Suprapubic skin (tissue), 4 donors: ENCODE measurements at places on chromosomes 6 and 20.
A peak's percentile ranks its signal among the peaks of the same experiment; 100 is the strongest.

DNA sequence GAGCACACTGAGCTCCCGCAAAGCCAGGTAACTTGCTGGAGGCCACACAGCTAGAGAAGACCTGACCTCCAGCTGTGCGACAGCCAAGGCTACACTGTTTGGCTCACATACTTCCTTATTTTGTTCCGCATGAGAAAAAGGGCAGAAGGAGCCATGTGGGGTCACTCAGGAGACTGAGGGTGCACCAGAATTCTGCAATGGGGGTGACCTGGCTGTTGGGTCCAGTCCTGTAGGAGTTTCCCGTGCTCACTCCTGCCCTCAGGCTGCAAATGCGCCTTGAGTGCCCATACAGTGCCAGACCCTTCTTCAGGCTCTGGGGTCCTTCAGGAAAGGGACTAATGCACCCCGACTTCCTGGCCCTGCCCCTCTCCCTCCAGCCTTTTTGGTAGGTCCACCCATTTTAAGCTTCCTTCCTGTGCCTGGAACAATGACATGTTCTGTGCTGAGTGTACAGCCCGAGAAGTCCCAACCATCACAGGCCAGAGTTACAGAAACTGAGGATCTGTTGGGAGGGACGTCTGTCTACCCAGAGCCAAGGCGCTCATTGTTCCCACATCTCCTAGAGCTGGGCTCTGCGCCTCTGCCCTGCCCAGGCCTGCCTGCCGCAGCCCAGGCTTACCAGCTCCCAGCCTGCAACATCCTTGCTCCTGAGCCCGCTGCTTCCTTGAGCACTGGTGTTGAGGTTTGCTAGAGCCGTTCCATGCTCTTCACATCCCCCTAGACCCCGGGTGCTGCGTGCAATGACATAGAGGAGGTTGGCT, 33.5 kb upstream of the CD93 start:
- H3K36me3 ChIP-seq: no peaks in the 10 kb centered on the region
- no peaks in the 10 kb centered on the region for H3K27me3 ChIP-seq

- H3K36me3 ChIP-seq: no peaks in the 10 kb centered on the region
- DNase-seq: no peak
- H3K27ac ChIP-seq: no peak overlapping the region
- H3K4me1 ChIP-seq: peaks cover 18% of the 10 kb centered on the region
Measured at GRCh38 chr6:168155193-168155592, 76.2 kb upstream of the FRMD1 start.

DNA sequence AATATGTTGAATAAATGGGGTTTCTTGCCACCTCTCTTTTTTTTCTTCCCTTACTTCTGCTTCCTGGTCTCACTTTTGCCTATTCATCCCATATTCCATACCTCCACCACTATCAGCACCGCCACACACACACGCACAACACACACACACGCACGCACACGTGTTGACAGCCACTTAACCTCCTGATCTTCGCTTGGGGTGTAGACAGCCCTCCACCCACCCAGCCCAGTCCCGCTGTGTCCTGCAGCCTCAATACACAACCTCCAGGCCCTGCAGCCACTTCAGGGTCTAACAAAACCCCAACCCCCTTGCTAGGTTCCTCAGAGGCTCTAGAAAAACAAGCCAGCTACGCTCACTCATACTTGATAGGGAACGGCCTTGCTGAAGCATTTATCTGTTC, 72.3 kb downstream of the LINC00237 start:
- no peaks in the 10 kb centered on the region for H3K36me3 ChIP-seq
- no peaks in the 10 kb centered on the region for H3K27me3 ChIP-seq
- H3K4me1 ChIP-seq: no peaks in the 10 kb centered on the region
- no peak for DNase-seq
- no peak overlapping the region for H3K27ac ChIP-seq

GRCh38 chr6:28336284-28337120, 554 bp upstream of the ZSCAN31 start:
- H3K36me3 ChIP-seq: no peaks in the 10 kb centered on the region
- no peaks in the 10 kb centered on the region for H3K27me3 ChIP-seq
- H3K4me1 ChIP-seq: peaks cover 15% of the 10 kb centered on the region
- H3K4me3 ChIP-seq: peak overlapping the region; percentile 92
- H3K27ac ChIP-seq: peak overlapping the region; percentile 94
- DNase-seq: no peak

DNA sequence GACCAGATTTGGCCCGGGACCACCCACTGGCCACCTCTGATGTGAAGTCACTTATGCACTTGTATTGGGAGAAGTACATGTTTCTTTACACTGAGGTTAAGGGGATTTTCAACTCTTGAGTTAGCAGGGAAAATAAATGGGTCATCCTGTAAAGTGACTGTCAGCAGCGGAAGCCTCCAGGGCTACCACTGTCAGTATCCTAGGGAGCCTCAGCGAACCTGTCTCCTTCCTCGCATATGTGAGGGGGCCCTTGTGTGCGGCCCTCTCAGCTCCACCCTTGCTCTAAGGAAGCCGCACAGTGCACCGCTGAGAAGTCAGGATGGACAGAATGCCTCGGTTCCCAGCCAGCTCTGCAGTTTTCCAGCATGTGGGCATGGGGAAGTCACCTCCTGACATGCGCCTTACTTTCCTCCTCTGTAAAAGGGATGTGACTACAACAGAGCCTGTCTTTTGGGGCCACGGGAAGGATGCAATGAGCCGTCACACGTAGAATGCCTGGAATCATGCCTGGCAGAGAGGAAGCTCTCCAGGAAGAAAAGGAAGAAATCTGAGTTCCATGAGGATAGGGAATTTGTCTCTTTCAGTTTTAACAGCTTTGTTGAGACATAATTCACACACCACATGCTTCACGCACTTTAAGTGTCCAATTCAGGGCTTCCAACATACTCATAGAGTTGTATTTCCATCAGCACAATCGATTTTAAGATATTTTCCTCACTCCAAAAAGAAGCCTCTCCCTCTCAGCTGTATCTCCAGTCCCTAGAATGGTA, 115.4 kb downstream of the SYCP2 start:
- H3K4me3 ChIP-seq: no peak overlapping the region
- peaks cover 7% of the 10 kb centered on the region for H3K27me3 ChIP-seq
- peaks cover 18% of the 10 kb centered on the region for H3K4me1 ChIP-seq
- H3K27ac ChIP-seq: no peak overlapping the region
- no peaks in the 10 kb centered on the region for H3K36me3 ChIP-seq
- peak; percentile 33 for DNase-seq

DNA sequence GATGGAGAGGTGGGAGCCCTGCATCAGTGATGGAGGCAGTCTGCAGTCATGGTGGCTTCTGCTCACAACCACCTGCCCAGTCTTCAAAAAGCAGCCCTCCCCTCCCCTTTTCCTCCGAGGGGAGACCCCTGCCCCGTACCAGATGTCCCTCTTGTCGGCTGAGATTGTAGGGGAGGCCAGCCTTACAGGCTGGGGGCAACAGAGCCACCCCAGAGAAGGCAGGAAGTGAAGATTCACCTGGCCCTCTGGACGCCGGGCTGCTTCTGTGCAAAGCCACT, 4.5 kb downstream of the TNFRSF6B start:
- H3K4me1 ChIP-seq: peaks cover 43% of the 10 kb centered on the region
- H3K4me3 ChIP-seq: no peak overlapping the region
- DNase-seq: no peak
- peak overlapping the region; percentile 43 for H3K27ac ChIP-seq

- H3K27me3 ChIP-seq: no peaks in the 10 kb centered on the region
- H3K36me3 ChIP-seq: no peaks in the 10 kb centered on the region
Measured at GRCh38 chr20:57927376-57927775, 217.6 kb upstream of the PMEPA1 start.

DNA sequence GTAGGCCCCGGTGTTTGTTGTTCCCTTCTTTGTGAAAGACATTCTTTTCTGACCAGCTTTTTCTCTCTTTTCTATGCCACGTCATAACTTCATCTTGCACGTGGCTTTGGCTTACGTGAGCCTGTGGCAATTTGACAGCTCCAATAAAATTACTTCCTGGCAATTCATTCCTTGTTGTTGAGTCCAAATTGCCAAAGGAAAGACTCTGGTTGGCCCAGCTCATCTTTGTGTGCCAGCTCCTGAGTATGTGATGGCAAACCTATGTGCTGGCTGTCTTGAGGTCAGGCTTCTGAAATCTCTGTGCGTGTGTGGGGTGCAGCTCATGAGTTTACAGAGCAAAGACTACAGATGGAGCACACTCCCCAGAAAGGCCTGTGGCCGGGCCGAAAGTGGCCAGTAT, 272.5 kb upstream of the SGK1 start:
- no peaks in the 10 kb centered on the region for H3K4me1 ChIP-seq
- H3K4me3 ChIP-seq: no peak overlapping the region
- H3K27me3 ChIP-seq: no peaks in the 10 kb centered on the region
- no peaks in the 10 kb centered on the region for H3K36me3 ChIP-seq
- DNase-seq: no peak
- peak overlapping the region; percentile 30 for H3K27ac ChIP-seq

GRCh38 chr6:35359744-35360348, 17.5 kb downstream of the PPARD start:
- no peaks in the 10 kb centered on the region for H3K27me3 ChIP-seq
- H3K27ac ChIP-seq: no peak overlapping the region
- no peak overlapping the region for H3K4me3 ChIP-seq
- peaks cover 18% of the 10 kb centered on the region for H3K36me3 ChIP-seq
- DNase-seq: no peak
- H3K4me1 ChIP-seq: peaks cover 24% of the 10 kb centered on the region

- no peaks in the 10 kb centered on the region for H3K4me1 ChIP-seq
- no peak overlapping the region for H3K4me3 ChIP-seq
- no peak overlapping the region for H3K27ac ChIP-seq
- no peaks in the 10 kb centered on the region for H3K27me3 ChIP-seq
Measured at GRCh38 chr6:52735071-52735470, 28.2 kb downstream of the GSTA2 start.

DNA sequence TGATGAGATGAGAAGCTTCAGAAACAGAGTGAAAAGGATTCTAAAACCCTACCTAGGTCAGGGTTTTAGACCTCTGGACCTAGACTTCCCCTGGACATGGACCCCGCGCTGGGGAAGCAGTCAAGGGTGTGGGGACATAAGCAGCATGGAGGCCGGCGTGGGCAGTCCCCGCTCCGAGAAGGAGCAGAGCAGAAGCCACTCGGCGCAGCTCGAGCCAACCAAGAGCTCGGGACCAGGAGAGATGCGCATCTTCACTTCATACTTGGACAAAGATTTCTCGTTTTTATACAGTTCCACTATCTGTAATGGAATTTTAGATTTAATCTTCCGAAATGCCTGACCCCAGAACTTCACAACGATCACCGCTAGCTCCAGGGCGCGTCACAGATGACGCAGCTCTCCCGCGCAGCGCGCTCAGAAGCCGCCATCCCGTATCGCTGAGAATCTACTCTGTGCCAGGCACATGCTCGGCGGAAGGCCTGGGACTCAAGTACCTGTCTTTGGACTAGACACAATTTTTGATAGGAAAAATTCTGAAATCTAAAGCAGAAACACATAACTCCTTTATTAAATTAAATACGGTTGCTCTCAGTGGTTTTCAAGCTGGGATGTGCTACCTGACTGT, 60.3 kb downstream of the WDR27 start:
- DNase-seq: no peak
- H3K4me1 ChIP-seq: peaks cover 3% of the 10 kb centered on the region
- no peak overlapping the region for H3K27ac ChIP-seq
- H3K36me3 ChIP-seq: peaks cover 12% of the 10 kb centered on the region
- no peaks in the 10 kb centered on the region for H3K27me3 ChIP-seq
- H3K4me3 ChIP-seq: no peak overlapping the region

- no peaks in the 10 kb centered on the region for H3K27me3 ChIP-seq
- H3K36me3 ChIP-seq: no peaks in the 10 kb centered on the region
- no peak overlapping the region for H3K27ac ChIP-seq
- H3K4me3 ChIP-seq: no peak overlapping the region
- peaks cover 46% of the 10 kb centered on the region for H3K4me1 ChIP-seq
Measured at GRCh38 chr20:50274570-50275430, 84.2 kb downstream of the CEBPB start.

GRCh38 chr6:241336-241865, 50.9 kb upstream of the DUSP22 start:
- H3K27ac ChIP-seq: no peak overlapping the region
- no peaks in the 10 kb centered on the region for H3K36me3 ChIP-seq
- H3K27me3 ChIP-seq: no peaks in the 10 kb centered on the region
- no peak for DNase-seq

GRCh38 chr6:118317581-118318563, 230.2 kb upstream of the PLN start:
- no peak overlapping the region for H3K4me3 ChIP-seq
- peak overlapping the region; percentile 67 for H3K27ac ChIP-seq
- no peaks in the 10 kb centered on the region for H3K27me3 ChIP-seq
- no peaks in the 10 kb centered on the region for H3K36me3 ChIP-seq
- H3K4me1 ChIP-seq: peaks cover 10% of the 10 kb centered on the region
